Activated CD4-positive, alpha-beta T cell treated with anti-CD3 and anti-CD28 coated beads for 24 hours (primary cell): ENCODE measurements at places on chromosomes 2 and 18.
A peak's percentile ranks its signal among the peaks of the same experiment; 100 is the strongest.

DNA sequence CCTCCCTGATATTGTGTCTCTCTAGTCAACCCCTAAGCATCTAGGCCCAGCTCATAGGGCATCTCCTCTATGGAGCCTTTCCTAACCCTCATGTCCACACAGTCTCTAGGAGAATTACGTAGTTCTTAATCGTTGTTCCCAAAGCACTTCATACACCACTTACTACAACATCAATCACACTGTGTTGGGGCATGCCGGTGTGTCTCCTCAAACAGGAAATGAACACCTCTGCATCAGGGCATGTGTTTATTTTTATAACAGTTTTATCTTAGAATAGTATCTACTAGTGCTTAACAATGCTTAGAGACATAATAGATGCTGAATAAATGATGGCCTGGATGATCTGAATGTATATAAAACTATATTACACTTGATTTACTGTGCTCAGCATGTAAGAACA is 19.7 kb downstream of the CYP1B1 start:
- DNase-seq, result no peak

DNA sequence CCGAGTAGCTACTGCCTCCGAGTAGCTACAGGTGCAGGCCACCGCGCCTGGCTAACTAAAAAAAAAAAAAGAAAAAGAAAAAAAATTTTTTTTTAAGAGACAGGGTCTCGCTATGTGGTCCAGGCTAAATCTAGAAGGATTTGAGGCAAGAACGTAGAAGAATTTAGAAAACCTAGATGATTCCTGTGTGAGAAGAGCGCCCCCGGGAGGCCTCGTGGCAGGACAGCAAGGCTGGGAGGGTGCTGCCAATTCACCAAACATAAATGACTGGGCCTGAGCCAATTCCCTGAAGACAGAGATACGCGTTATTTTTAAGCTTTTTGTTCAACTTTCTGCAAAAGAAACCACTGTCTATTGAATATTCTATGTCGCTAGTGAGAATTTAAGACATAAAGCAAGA is 90.1 kb upstream of the TGFA start:
- no peak for DNase-seq

DNA sequence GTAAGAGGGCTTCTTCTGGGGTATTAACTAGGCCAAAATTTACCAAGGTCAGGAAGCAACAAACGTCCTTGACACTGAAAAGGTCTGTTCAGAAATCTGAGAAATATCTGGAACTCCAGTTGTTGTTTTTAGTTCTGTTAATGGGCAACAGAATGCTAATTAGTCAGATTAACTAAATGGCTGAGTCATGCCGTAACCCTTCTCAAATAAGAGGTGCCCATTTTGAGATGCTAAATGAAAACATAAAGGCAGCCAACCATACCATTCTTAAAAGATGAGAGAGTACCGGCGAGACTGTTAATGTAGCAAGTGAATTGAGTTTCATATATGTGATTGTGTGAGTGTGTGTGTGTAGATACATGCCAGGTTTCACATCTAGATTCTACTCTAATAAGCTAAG is 147.9 kb upstream of the GAREM1 start:
- DNase-seq, result no peak

- DNase-seq, result no peak
Observed at GRCh38 chr2:14806613-14807012, 174.1 kb downstream of the LRATD1 start.

DNA sequence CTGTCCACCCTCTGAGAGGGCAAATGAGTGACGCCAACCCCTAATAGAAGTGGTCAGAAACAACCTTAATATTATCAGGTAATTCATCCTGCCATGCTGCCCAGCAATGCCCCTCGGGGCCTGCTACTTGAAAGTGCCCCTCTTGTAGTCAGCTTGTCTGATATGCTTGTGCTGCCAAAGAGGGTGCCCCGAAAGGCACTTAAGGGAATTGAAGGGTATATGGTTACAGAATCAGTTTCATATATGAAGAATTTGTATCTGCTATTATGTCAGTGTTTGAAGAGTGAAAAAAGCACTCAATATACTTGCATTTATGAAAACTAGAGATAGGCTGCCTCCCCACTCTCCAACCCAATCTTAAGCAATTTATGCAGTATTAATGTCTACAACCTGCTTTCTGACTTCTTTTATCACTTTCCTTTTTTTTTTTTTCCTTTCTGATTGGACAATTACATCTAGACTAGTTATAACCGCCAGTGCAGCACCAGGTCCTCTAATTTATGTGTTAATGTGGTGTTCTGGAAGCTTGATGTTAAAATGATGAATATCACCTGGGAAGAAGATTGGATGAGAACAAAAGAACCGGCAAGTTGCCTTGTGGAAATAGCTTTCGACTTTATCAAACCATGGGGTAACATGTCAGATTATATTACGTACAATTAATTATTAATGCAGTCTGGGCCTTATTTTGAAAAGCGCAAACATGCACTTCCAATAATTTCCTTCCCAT is 646.9 kb upstream of the ACVR2A start:
- no peak for DNase-seq

GRCh38 chr18:45708831-45709230 is 15.2 kb upstream of the SLC14A1 start:
- DNase-seq, result no peak

- peak; percentile 59 for DNase-seq
Observed at GRCh38 chr2:109510136-109511028, 103.4 kb downstream of the SEPTIN10 start.

- no peak for DNase-seq
Observed at GRCh38 chr2:172168917-172169346, 66.2 kb upstream of the DLX2 start.

DNA sequence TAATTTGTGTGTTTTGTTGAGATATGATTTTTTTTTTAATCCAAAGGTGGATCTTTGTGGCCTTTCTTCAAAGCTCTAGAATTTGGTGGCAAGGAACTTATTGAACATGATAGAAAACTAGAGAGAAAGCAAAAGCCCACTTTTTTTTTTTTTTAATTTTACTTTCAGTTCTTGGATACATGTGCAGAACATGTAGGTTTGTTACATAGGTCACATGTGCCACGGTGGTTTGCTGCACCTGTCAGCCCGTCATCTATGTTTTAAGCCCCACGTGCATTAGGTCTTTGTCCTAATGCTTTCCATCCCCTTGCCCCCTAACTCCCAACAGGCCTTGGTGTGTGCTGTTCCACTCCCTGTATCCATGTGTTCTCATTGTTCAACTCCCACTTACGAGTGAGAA is 135.9 kb downstream of the RHBDD1 start:
- no peak for DNase-seq

GRCh38 chr2:227524665-227525064 is 52.7 kb downstream of the AGFG1 start:
- DNase-seq, result no peak

- DNase-seq, result no peak
Observed at GRCh38 chr2:144671695-144672455, 152.0 kb upstream of the ZEB2 start.

DNA sequence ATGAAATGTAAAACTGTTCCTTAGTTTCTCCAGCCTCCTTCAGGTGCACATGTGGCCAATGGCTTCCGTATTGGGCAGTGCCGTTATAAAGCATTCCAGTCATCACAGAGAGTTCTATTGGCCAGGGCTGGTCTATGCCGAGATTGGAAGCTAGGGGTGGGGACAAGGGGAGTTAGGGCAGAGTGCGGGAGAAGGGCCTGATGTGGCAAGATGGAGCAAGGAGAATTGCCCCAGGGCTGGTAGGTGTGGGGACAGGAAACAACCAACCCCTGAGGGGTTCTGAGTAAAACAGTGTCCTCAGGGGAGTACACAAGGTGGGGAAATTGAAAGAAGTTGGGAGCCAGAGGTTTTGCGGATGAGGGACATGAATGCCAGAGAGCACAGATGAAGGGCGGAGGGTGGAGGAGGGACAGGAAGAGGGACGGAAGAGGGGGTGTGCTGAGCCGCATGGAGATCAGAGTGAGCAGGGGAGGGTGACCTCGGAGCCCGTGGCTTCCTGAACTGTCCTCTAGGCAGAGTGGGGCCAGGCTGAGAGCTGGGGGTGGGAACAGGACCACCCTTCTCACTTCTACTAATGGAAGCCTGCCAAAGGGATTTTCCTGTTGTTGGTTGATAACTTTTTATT is 9.1 kb upstream of the ATP6V1C2 start:
- DNase-seq, result no peak

DNA sequence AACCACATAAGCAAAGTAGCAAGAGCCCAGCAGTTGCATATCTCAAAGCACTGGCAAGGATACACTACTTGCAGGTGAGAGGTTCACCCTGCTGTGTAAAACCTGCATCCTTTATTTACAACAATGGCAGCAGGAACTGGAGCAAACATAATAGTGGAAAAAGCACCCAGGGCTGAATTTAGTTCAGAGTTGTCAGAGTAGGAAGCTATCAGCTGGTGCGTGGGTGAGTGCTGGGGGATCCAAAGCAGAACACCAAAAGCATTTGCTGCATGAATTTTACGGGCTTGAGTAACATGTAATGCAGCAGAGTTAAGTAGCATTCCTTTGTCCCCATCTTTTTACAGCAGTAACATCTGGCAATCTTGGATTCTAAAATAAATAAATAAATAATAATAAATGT is 73.5 kb upstream of the SRD5A2 start:
- no peak for DNase-seq

DNA sequence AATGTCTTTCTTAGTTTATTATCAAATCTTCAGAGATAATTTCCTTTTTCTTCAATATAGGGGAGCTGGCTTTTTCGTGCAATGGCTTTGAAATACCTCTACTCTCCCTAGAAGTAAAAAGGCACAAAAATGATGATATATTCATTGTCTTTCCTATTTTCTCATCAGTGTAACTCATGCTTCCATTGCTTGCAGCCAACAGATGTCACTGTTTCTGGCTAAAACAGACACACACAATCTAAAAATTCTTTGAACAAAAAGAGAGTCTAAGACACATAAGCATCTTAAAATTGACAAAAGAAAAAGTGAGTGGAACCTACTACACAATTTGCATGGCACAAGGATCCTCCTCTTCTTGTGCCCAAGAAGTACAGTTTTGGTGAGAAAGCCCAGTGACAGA is 448.7 kb upstream of the VRK2 start:
- DNase-seq, result no peak

- DNase-seq, result no peak
Observed at GRCh38 chr2:105052773-105053172, 14.9 kb downstream of the MRPS9 start.

GRCh38 chr2:48600917-48601316 is 16.7 kb upstream of the GTF2A1L start:
- DNase-seq, result no peak

DNA sequence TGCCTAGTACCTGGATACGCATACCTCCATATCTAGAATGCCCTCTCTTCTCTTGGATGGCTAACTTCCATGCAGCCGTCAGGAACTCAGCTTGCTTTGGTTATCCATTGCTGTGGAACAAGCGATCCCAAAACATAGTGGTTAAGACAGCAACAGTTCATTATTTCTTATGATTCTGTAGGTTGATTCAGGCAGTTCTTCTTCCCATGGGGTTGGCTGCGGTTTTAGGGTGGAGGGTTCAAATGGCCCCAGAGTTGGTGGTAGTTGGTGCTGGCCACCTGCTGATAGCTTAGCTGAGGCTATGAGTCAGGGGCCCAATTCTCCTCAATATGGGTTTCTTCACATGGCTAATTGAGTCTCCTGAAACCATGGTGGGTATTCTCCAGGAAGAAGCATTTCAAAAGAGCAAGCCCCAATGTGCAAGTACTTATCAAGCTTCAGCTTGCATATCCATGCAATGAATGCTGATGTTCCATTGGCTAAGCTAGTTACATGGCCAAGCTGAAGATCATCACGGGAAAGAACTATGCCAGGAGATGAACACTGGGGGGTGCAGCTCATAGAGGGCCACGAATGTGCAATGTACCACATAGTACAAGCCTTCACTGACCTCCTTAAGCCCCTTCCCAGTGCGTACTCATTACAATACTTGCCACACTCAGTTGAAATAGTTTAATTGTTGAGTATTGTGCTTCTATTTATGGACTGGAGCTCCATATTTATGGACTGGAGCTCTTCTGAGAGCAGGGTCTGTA is 10.0 kb upstream of the RHOB start:
- no peak for DNase-seq

DNA sequence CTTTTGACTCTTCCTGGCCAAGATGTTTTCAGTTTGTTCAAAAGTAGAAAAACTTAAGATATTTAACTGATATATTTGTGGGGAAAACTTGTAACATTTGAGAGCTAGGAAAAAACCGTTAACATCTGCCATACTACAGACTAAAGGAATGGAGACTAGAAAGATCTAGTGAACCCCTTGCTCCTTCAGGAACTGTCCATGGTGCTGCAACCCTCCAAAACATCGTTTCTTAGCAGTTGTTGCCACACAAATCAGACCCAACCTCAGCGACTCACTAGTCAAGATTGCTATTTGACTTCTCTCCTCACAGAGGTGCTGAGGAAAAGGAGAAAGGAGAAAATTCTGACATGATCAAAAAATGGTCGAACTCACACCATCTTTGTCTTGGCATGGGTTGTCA is 393.8 kb upstream of the LYPD1 start:
- DNase-seq, result no peak

DNA sequence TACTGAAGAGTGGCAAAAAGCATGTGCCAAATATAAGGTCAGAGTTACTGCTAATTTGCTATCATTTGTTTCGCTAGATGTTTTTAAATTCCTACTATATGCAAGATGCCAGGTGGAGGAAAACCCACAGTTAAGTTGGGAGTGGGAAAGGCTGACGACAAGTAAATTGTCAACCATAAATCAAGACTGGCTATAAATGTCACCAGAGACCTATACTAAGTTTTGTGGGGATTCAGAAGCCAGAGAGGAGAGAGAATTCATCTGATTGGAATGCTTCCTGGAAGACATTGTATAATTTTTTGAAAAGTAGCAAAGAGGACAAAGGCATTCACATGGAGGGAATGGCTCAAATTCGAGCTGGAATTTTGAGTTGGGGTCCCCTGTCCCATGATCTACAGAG is 64.3 kb downstream of the CFAP221 start:
- DNase-seq, result no peak

GRCh38 chr18:66428795-66429194 is 175.1 kb downstream of the CDH19 start:
- no peak for DNase-seq

- no peak for DNase-seq
Observed at GRCh38 chr2:60641811-60642788, 88.6 kb upstream of the BCL11A start.

- no peak for DNase-seq
Observed at GRCh38 chr2:226649871-226650660, 149.6 kb downstream of the IRS1 start.

DNA sequence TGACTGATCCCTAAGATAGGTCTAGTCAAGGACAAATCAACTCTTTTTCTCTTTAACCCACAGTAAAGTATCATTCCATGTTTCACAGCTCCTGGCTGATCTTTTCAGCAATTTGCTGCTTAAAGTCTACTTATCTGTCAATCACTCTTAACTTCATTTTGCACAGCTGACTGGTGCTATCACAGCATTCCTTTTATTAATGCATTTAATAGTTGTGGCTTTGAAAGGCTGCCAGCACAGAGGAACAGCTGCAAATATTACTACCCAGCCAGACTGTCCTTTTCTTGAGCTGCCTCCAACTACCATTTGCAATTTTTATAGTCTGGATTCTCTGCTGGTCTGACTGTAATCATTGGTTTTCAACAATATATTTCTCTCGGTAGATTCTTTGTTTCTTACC is 303.5 kb downstream of the STK39 start:
- no peak for DNase-seq
